Stimulated activated CD8-positive, alpha-beta memory T cell treated with anti-CD3 and anti-CD28 coated beads, Interleukin-15, amount 100 ng/mL, for 4 hours (primary cell): ENCODE measurements at places on chromosomes 5 and 9.

DNA sequence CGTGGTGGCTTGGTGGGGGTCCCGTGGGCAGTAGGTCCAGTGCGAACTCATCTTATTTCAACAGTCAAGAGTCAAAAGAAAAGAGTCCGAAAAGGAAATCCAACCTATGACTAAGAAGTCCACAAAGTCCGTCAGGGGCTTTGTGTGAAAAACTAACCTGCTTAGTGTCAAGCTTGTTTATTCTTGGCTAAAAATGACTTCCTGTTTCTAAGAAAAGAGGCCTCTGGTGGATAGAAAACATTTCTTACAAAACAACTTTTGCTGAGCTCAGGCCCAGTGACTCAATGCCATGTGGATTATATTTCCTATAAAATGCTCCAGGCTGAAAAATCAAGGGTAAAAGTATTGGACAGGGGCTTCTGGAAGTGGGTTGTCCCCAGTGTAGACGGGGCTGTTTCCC, 105.9 kb downstream of the GADD45G start:
- DNase-seq, result no peak

DNA sequence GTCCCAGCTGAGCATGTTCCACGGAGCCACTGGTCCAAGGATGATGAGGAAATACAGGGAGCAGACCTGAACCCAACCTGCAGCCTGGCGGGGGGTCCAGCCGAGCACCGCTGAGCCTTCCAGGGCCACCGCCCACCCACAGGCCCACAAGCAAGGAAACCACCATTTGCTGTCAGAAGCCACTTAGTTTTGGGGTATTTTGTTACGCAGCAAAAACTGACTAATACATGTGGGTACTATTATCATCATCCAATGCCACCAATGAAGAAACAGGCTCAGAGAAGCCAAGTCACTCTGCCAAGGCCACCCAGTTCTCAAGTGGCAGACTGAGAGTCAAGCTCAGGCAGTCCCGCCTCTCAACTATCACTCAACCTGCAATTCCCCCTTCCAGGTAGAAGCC, 48.0 kb upstream of the RXRA start:
- no peak for DNase-seq

DNA sequence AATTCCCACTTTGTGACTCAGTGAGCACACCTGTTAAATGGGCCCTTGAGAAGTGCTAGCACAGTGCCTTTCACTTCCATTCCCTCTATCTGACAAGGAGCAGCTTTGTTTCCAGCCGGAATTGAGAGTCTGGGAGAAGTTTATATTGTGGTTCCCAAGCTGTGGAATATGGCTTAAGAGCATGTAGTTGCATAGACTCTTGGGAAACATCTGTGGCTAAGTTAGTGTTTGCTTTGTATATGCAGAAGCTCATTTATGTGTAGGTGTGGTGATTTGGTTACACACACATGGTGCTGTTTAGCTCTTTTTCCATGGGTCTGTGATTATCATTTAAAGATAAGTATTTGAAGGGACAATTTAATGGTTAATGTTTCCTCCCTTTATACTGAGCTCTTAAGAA, 110.5 kb upstream of the HMHB1 start:
- no peak for DNase-seq

GRCh38 chr9:128211981-128212281, 8.8 kb downstream of the DNM1 start:
- DNase-seq, result no peak

GRCh38 chr9:18124760-18125159, 349.2 kb upstream of the ADAMTSL1 start:
- no peak for DNase-seq

GRCh38 chr5:151431666-151432065, 15.7 kb upstream of the SLC36A1 start:
- no peak for DNase-seq

- DNase-seq, result no peak
Measured at GRCh38 chr9:138104251-138105122, 226.9 kb downstream of the CACNA1B start.
